ENCODE measurements at places on chromosomes 1 and 21. TPM values are rescaled to one million over a fixed set of nuclear protein-coding genes. Genes with fewer than 3 reads are reported as not detected.

- peak; percentile 94 for DNase-seq
These were observed 7.1 kb upstream of the DR1 start for GRCh38 chr1:93338387-93339146.

GRCh38 chr1:156692925-156693847, 12.2 kb downstream of the CRABP2 start:
- no peak for DNase-seq

MAP10 gene
- 2.3 TPM for total RNA-seq

- DNase-seq = no peak
These were observed 5.6 kb upstream of the SLC2A1 start for GRCh38 chr1:42964044-42964812.

DNA sequence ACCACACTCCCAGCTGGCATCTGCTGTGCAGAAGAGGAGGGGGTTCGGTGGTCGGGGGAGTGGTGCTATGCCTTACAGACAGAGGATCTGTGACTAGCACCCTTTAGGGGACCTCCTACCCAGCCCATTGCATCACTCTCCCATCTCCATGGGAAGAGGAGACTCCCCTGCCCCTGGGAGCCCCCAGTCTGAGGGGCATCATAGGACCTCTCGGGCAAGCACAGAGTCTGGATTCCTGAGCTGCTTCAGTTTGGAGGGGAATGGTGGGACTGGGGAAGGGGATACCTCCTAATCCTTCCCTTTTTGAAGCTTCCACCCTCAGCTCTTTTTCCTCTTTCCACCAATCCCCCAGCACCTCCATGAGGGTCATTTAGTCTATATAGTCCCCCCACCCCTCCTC, 1.4 kb downstream of the INSRR start:
- DNase-seq = no peak

- DNase-seq = peak; percentile 69
These were observed 220.8 kb downstream of the SLC35F3 start for GRCh38 chr1:234125283-234125682.

- no peak for DNase-seq
These were observed 69.9 kb downstream of the RRAGC start for GRCh38 chr1:38789498-38790169.

DNA sequence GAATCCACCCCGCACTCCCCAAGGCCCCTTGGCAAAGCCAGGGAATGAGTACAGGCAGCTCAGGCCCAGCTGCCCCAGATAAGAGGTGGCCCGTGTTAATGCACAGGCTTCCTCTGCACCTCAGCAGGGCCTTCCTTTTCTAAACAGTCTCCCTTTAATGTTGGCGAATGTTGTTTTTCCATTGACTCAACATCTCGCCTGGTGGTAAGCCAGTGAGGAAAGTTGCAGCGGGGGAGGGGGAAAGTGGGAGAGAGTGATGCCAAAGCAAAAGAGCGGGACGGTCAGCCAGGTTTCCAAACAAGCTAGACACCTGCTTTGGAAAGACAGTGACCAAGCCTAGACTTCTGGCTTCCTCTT, 10.3 kb upstream of the PROX1 start:
- DNase-seq = no peak

GRCh38 chr1:8032366-8032910, 6.3 kb upstream of the ERRFI1 start:
- DNase-seq = no peak

- no peak for DNase-seq
These were observed 620.8 kb upstream of the B3GALT2 start for GRCh38 chr1:193807208-193807607.

TEDDM1 gene
- not detected for total RNA-seq

ST6GALNAC5 gene
- total RNA-seq = 12.2 TPM

DNA sequence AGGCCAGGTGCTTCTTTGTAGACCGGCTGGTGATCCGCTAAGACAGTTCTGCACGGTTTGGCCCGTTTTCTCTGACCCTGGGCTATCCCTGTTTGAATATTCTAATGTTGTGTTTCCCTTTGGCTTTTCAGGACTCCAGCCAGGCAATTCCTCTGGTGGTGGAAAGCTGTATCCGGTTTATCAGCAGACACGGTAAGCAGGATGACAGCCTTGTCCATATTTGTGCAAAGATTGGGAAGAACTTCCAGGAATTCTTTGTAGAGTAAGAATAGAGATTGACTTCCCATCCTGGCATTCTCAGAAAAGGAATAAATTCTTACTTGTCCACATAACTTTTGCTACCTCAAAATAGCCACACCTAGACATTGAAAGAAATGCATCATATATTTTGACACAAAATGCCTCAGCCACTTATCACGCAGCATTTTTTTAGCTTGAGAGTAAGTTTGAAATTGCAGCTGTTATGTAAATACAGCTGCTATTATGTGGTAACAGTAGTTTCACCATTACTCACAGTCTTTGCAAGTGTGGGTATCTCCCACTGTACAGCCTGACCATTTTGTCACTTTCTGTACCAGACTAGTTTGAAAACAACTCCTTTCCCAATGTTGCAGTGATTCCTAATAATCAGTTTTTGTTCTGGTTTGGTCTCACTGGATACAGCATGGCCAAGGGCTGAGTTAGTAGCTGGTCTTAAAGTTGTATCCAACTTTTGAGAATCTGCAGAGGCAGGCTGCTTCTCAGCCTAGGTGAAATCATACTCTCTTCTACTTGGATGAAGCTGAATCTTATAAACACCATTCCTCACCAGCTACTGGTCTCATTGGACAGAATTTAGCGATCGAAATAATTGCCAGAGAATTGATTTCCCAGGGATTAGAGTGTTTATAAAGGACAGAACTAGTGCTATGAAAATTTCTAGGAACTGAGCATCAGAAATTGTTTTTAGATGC, 40.0 kb upstream of the IKBKE start:
- DNase-seq = peak; percentile 88

FCGR2B gene
- not detected for total RNA-seq

DNA sequence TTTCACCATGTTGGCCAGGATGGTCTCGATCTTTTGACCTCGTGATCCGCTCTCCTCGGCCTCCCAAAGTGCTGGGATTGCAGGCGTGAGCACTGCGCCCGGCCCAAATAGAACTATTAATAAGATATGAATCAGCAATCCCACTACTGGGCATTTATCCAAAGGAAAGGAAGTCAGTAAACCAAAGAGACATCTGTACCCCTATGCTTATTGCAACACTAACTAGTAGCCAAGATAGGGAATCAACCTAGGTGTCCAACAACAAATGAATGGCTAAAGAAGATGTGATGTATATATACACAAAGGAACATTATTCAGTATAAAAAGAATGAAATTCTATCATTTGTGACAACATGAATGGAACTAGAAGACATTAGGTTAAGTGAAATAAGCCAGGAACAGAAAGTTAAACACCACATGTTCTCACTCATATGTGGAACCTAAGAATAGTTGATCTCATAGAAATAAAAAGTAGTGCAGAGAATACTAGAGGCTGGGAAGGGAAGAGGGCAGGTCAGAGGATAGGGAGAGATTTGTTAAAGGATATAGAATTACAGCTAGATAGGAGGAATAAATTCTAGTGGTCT, 48.8 kb downstream of the XPR1 start:
- DNase-seq = no peak
